Endothelial cell of coronary artery (primary cell): ENCODE measurements at places on chromosomes 16 and 17. TPM values are rescaled to one million over a fixed set of nuclear protein-coding genes. Genes with fewer than 3 reads are reported as not detected.

Gene SMTNL2
- under 0.01 TPM in 1 of 2 replicates, not detected in the other for total RNA-seq

Gene SLC38A8
- not detected in 2 replicates for total RNA-seq

Gene OMG
- total RNA-seq, result 0.09 TPM in 1 of 2 replicates, not detected in the other

Gene RGS11
- total RNA-seq, result 1.6 and 1.9 TPM in 2 replicates

Gene SERPINF2
- total RNA-seq, result 0.09 TPM in 1 of 2 replicates, not detected in the other

Gene TAT
- total RNA-seq, result not detected in 2 replicates
